Stimulated activated CD8-positive, alpha-beta memory T cell treated with anti-CD3 and anti-CD28 coated beads, Interleukin-15, amount 100 ng/mL, for 48 hours (primary cell): ENCODE measurements at places on chromosomes 11 and 22.

- no peak for DNase-seq
These were observed 479.0 kb downstream of the NELL1 start for GRCh38 chr11:21148376-21148775.

- no peak for DNase-seq
These were observed 69.7 kb downstream of the SLC17A6 start for GRCh38 chr11:22407921-22408320.

- DNase-seq = peak; percentile 13
These were observed 10.3 kb downstream of the TOP3B start for GRCh38 chr22:21972293-21972779.

- DNase-seq = no peak
These were observed 1.4 kb downstream of the SLC25A22 start for GRCh38 chr11:796565-797295.

DNA sequence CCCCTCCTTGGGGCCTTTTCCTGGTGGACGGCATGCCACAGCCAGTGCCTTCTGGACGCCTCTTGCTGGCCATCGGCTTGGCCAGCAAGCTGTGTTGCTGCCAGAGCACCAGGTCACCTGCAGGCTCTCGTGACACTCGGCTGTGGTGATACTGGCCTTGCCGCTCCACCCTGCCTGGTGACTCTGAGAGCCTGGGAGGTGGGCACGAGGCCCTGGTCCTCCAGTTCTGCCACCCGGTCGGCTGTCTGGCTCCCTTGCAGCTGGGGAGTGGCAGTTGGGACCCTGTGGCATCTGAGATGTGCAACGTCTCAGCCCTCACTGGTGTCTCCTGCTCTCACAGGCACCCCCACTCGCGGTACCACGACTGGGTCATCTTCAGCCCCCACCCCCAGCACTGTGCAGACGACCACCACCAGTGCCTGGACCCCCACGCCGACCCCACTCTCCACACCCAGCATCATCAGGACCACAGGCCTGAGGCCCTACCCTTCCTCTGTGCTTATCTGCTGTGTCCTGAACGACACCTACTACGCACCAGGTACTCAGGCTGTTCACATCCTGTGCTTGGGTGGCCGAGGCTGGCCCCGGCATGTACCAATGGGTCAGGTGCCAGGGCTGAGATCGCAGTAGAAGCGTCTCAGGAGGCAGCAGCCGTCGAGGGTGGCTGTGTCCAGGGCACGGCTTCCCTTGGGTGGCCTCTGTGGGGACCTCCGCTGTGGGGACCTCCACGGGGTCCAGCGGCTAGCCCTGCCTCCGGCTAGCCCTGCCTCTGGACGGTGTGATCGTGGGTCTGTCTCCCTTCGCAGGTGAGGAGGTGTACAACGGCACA lies 26.0 kb downstream of the MUC2 start:
- DNase-seq = no peak

- DNase-seq = no peak
These were observed 1.9 kb upstream of the IFITM10 start for GRCh38 chr11:1751999-1752906.

DNA sequence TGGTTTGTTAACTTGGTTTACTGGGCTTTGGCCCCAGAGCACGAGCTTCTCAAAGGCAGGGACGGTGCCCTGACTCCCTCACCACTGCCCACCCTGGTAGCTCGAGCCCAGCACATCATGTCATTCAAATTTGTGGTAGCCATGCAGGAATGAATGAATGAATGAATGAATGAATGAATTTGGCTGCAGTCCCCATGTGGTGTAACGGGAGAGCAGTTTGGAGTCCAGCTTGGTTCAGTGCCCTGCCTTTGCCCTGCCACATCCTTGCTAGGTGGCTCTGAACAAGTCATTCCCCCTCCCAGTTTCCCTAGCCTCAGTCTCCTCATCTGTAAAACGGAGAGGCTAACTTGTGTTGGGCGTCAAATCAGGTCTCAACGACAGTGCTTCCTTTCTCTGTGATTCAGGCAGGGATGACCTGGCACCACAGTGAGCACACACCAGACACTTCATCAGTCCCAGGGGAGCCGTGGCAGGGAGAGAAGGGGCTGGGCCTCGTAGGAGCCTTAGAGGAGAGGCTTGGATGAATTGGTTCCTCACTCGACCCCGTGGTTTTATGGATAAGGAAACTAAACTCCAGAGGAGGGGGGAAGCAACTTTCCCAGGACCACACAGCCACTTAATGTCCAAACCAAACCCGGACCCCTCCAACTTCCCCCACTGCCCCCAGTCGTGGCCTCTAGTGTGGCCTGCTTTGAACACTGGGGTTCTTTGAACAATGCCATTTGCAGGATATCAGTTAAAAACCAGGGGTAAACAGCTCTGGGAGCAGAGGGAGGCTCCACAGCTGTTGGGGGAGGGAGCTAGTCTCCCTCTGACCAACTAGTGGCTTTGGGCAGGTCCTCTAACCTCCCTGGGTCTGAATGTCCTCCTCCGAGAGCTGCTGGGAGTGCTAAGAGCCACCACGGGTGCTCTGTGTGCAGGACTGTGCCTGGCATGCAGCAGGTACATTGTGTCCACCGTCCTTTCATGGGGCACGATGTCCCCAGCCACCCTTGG lies 86.2 kb downstream of the CACNA1I start:
- no peak for DNase-seq

DNA sequence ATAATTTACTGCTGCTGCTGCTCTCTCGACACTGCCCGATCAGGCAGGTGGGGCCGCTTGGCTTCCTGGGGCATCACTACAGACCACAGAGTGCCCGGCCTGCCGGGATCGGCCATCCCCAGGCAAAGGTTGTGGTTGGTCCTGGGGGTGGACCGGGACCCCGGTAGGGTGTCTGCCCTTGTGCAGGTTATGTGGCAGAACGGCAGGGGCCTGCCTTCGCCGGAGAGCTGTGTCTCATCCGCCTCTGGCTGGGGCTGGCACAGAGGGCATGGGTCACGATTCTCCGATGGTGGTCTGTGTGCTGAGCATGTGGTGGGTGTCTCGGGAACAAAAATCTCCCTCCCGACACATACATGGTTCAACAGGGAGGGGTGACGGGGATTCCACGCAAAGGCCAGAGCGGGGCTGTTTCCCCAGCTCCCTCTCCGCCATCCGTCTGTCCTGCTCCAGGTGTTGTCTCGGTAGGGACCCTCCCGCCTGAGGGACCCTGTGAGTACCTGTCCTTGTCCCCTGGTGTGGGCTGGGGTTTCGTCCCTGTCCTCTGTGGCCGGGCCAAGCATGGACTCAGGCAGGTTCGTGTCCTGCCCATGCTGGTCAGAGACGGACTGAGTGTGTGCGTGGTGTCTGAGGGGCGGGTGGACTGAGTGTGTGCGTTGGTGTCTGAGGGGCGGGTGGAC lies 7.8 kb downstream of the GRAMD4 start:
- DNase-seq = no peak

DNA sequence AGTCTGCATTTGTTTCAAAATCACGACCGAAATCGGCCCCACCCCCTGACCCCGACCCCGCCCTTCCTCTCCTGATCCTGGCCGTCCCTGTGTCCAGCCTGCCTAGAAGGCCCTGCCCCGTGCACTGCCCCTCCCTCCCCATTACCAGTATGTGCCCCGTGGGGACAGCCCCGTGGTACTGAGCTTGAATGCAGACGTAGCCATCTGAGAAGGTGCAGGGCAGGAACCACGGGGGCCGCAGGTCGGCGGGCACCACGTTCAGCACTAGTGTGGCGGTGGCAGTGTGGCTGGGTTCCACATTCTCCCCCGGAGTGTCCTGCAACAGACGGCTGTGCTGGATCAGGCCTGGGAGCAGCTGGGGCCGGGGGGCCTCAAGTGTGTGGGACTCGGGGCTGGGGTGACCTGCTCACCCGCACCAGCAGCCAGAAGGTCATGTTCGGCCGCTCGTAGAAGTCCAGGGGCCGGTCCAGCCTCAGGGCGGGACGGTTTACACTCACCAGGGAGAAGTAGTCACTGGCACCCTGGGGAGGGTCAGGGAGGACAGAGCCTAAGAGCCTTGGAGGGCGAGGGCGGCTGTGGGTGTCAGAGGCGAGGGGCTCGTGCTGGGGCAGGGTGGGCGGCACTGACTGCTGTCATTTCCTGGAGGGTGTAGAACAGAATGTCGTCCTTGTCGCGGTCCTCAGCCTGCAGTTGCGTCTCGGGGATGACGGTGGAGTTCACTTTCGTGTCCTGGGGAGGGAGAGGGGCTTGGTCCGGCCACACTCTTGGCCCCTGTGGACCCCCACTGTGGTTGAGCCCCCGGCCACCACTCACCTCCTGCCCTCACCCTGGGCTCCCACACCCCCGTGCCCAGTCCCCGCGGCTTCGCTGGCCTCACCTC lies 3.6 kb downstream of the CDHR5 start:
- no peak for DNase-seq

DNA sequence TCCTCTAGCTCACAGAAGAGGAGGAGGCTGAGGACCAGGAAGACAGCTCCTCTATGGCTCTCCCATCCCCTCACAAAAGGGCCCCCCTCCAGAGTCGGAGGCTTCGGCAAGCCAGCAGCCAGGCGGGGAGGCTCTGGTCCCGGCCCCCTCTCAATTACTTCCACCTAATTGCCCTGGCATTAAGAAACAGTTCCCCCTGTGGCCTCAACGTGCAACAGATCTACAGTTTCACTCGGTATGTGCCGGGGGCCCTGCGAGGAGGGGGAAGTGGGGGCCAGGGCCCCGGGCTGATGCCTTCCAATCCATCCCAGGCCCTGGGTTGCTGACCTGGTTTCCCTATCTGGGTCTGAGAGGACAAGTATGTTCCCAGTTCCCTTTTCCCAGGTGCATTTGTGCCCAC lies 7.9 kb downstream of the FOXR1 start:
- no peak for DNase-seq

DNA sequence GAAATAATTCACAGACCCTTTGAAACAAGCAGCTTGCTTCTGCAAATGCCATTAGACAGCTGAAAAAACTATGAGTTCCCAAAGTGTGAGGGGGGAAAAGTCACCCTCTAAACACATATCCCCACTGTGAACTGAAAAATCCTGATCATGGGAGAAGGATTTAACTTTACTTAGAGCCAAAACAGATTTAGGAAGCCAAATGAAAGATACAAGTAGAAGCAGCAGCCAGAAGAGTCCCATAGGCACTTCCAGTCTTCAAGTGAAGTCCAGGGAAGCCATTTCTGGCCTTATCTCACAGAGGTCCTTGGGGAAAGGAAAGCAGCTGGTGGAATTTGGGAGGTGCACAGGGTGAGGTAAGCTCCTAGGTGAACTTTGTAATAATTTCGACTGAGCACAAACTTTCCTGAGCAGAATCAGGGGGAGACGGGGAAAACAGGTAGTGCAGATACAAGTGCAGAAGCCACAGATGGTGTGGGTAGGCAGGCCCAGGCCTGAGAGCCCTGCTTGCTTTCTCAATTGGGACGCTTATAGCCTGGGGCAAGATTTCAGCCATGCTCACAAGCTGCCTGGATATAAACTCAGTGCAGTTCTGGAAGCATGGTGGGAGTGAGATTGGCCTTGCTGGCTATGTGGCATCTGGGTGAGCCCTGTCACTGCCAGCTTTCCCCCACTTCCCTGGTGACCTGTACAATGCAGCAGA lies 44.8 kb downstream of the GAS2 start:
- no peak for DNase-seq

GRCh38 chr11:66547662-66548009 lies 933 bp downstream of the ACTN3 start:
- no peak for DNase-seq

GRCh38 chr22:46452195-46453005 lies 85.0 kb downstream of the CELSR1 start:
- no peak for DNase-seq

DNA sequence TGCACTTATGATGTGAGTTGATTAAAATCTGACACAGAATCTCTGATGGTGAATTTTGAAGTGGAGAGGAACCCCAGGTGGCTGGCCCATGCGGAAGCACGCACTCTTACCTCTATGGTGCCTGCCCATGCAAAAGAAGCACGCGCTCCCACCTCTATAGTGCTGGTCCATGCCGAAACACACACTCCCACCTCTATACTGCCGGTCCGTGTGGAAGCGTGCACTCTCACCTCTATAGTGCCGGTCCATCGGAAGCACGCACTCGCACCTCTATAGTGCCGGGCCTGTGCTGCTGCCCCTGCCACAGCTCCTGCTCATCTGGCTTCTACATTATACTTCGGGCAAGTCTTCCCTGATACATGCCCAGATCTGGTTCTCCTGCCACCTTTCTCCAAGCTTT lies 36.8 kb upstream of the SLC25A1 start:
- no peak for DNase-seq

GRCh38 chr11:79244241-79244772 lies 196.5 kb downstream of the TENM4 start:
- DNase-seq = no peak

GRCh38 chr11:16215352-16215751 lies 141.0 kb downstream of the SOX6 start:
- no peak for DNase-seq

DNA sequence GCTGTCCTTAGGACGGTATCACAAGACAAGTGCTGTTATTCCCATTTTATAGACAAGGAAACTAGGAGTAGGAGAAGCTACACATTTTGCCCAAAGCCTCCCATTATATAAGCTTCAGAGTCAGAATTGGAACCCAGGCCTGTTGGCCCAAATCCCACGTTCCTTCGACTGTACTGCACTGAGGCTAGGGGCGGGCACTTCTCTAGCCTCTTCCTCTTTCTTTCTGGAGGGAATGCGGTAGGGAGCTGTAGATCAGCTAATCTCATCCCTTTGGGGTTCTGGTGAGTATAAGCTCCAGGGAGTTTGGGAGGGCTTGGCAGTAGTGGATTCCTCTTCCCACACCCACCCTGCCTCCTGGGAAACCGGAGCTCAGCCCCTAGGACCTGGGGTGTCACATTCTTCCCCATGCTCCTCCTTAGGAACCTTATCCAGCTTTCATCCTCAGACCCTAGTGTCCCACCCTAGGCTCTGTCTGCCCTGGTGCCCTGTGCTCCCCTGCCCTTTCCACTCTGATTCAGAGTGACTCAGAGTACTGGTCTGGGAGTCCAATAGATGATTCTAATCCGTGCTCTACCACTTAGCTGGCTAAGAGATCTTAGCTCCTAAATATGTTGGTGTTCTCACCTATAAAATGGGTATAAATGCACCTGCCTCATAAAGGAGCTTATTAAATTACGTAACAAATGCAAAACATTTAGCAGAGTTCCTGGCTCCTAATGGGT lies 29.3 kb downstream of the PHLDB1 start:
- DNase-seq = no peak

GRCh38 chr22:48581205-48581766 lies 1246.4 kb downstream of the BRD1 start:
- DNase-seq = no peak

DNA sequence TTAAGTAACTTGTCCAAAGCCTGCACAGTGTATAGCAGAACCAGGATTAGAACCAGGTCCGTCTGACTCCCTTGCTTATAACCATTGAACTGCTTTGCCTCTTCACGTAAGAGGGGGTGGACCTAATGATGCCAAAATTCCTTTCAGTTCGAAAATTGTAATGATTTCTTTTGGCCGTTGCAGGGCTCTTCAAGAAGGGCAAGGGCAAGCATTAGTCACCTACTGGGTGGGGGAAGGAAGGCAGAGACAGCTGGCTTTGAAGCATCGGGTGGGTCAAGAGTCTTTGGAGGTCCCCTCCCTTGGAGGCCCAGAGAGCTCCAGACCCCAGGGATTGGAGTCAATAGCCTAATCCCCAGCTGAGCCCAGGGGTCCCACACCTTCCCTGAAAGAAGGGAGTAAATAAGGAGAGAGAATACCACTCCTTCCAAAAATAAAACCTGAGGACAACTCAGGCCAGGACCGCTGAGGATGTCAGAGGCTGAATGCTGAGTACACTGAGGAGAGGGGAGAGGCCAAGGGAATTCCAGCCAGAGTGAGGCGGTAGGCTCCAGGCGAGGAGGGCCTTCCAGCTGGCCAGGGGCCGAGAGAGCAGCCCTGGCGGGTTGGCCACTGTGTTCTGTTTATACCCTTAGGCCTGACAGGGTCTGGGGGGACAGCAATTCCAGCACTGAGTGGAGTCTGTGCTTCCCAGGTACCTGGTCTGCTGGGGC lies 14.1 kb downstream of the CREB3L1 start:
- no peak for DNase-seq
